ENCODE measurements at places on chromosomes 1 and 21. TPM values are rescaled to one million over a fixed set of nuclear protein-coding genes. Genes with fewer than 3 reads are reported as not detected.

The PAQR7 gene
- polyA plus RNA-seq, result 26.6 TPM

The KIF21B gene
- 3.2 TPM for polyA plus RNA-seq

The MAGI3 gene
- polyA plus RNA-seq, result 20.9 TPM

The FCRL4 gene
- polyA plus RNA-seq, result not detected

The TAL1 gene
- 4.5 TPM for polyA plus RNA-seq

The AGT gene
- polyA plus RNA-seq, result 54.8 TPM

The OR2M3 gene
- polyA plus RNA-seq, result 0.03 TPM

The RGS5 gene
- polyA plus RNA-seq, result 10.8 TPM

The HSD3B1 gene
- 0.49 TPM for polyA plus RNA-seq

The CELA3A gene
- not detected for polyA plus RNA-seq

The TTC39A gene
- 12.3 TPM for polyA plus RNA-seq

The ADAM30 gene
- polyA plus RNA-seq, result not detected

The C1orf185 gene
- not detected for polyA plus RNA-seq

The PADI3 gene
- 0.07 TPM for polyA plus RNA-seq

- DNase-seq, result no peak
Measured at GRCh38 chr1:17183388-17184160, 21.4 kb upstream of the PADI1 start.

DNA sequence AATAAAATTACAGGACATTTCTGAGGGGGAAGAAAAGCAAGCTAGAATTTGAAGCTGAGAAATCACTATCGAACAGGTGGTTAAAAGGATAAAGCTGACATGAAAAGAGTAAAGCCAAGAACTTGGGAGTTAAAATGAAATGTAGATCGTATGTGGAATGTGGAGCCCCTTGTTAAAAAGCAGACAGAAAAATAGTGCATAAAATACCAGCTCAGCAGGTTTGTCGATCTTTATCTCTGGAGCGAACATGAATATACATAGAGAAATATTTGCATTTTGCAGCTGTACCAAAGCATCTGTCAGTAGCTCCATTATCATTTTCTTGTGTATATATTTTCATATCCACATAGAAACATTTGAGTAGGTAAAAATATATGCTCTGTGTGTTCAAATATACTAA, 73.6 kb upstream of the CDC42BPA start:
- no peak for DNase-seq

DNA sequence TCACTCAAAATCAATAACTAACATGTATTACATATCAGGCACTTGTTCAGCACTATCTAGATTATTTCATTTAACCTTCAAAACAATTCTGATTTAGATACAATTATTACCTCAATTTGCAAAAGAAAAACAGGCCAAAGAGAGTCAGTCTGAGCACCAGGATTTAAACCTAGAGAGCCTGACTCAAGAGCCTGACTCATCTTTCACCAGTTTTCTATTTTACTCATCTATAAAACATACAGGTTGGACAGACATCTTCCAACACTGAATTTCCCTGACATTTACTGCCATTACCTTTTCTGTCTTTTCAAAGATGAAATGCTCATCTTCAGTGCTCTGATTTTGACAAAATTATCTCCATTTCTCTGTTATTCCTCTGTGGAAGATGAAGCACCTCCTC, 116.5 kb downstream of the MRPL39 start:
- no peak for DNase-seq

- DNase-seq, result no peak
Measured at GRCh38 chr1:29390491-29391361, 154.4 kb downstream of the PTPRU start.

DNA sequence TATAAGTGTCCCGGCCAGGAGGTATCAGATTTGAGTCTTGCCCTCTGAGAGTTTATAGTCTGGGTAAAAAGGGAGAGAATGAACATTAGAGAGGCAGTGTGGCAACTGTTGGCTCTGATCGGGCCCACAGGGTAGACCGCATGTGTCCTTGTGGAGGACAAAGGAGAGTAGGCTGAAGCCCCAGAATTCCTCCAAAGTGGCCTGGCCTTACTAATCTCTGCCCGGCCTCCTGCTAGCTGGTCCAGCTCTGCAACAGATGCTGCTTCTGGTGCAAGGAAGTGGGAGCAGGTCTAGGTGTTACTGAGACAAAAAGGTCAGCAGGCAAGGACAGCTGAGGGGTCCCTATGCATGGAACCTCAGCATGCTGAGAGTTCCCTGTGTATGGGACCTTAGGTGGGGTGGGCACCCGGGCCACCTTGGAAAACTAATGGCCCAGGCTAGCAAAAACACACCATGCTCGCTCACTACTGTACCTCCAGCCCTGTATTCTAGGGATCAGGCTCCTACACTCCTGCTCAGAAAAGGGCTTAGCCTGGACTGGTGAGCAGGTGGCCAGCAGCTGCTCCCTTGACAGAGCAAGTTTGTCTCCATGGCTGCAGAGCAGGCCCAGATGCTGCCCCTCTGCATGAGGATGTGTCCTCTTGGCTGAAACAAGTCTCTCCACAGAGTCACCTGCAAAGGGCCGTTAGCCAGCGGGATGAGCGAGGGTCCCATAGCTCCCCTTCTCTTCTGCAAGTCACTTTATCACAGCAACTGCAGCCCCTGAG, 30.3 kb upstream of the RGS16 start:
- DNase-seq, result no peak

GRCh38 chr21:46142582-46143473, 12.6 kb downstream of the FTCD start:
- DNase-seq, result no peak

DNA sequence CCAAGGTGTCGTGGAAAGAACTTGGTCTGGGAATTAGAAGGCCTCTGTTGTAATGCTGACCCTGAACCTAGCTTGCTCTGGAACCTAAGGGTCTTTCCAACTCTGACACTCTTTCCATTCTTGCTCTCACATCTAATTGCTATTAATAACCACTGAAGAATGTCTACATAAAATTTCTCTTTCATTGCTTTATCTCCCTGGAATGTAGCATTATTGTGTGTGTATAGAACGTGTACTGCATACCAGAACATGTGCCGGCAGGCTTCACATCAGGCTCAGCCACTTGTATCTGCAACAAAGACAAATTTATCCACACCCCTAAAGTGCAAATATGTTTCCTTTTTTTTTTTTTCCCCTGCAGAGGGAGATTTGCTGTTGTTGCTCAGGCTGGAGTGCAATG, 13.9 kb upstream of the LAX1 start:
- no peak for DNase-seq

DNA sequence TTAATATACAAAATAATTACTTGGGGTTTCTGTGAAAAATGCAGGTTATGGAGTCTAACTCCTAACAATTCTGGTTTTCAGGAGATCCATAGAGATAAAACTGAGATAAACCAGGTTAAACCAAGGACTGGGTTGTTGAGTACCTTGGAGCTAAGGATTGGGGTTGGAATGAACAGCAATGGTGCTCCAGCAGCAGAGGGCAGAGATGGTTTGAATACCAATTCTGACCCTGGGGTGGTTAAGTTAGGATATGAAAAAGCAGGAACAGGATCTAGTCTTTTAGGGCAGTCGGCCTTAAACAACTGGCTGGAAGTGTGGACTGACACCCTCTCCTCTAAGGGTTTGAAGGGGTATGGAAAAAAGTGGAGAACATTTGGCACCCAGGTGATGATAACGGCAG, 53.0 kb downstream of the UROD start:
- no peak for DNase-seq

DNA sequence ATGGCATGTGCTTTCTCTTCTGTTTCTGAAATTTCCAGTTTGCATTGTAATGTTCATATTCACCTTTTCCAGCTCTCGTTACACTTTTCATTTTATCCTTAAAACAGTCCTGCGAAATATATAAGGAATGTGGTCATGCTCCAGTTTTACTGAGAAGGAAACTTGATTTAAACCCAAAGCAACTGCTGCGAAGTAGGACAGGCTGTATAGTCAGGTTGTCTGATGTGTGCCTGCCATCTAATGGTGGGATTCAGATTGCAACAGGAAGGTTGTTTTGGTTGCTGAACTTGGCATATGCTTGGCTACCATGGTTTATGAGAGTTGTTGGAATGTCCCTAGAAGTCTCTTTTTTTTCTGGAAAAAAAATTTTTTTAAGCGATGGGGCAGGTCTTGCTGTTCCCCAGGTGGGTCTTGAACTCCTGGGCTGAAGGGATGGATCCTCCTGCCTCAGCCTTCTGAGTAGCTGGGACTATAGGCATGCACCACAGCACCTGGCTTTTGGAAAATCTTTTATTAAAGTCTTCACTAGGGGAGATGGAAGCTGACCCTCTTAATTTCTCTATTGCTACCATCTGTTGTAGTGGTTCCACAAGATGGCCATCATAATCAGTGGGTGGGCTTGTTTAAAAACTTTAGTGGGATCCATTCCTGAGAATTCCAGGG, 86.9 kb downstream of the UCK2 start:
- DNase-seq, result peak; percentile 79

- no peak for DNase-seq
Measured at GRCh38 chr1:1116701-1117468, 996 bp upstream of the C1orf159 start.

DNA sequence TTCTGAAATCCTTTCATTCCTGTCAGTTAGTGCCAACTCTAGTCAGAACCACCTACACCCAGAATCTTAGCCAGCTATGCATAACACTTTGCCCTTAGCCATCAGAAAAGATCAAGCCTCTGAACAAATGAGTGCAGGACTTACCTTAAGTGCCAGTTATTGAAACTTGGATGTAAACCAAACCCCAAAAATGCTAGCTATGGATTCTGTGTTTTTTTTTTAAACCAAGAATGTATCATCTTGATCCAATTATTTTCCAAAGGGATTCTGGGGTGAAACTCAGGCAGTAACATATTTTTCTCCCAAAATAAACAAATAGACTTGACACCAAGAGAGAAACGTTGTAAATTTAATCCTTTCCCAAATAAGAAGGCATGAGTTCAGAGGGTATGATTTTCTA, 538.6 kb upstream of the ADAMTS5 start:
- peak; percentile 20 for DNase-seq

DNA sequence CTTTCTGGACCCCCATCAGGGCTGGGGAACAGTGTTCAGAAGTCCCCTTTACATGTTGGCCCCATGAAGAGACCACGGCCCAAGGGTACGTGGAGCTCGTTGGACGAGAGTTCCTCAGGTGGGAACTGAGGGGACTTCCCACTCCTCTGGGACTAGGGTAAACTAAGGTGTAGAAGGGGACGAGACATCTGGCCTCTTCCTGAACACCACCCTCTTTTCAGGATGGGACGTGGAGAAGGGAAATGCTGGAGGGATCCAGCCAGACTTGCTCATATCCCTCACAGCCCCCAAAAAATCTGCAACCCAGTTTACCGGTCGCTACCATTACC, 2.0 kb downstream of the NAXE start:
- no peak for DNase-seq

DNA sequence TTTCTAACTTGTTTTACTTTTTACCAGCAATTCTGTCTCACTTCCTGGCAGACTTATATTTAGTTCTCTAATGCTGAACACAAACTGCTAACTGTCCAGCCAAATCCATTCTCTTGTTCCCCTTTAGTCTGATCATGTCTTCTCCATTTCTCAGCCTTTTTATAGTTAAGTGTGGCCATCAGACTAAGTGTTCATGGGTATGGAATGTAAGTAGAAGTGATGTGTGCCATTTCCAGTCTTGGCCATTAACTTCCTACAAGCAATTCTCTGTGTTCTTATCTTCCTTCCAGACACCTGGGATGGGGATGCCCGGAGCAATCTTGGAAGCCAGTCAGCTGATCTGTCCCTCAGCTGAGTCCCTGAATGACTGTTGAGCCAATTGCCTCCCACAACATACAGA, 165.8 kb downstream of the ST6GALNAC3 start:
- no peak for DNase-seq

GRCh38 chr1:153790966-153791647, 15.9 kb downstream of the SLC27A3 start:
- no peak for DNase-seq

- no peak for DNase-seq
Measured at GRCh38 chr1:13761883-13762282, 61.9 kb downstream of the PRDM2 start.

DNA sequence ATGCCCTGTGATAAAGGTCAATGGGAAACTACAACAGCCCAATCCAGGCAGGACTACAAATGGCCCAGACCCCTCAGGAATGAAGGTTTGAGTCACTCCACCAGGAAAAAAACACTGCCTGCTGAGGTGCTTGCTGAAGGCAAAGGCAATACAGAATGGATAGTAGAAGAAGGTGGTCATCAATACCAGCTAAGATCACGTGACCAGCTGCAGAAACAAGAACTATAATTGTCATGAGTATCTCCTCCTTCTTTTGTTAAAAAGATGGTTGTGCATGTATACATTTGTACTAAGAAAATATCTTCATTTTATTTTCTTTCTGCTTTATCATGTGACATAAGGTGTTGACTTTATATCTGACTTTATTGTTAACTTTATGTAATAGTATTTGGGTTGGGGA, 23.4 kb upstream of the ZNF644 start:
- no peak for DNase-seq

GRCh38 chr1:199302554-199302953, 663.7 kb downstream of the PTPRC start:
- no peak for DNase-seq

GRCh38 chr1:59146651-59147358, 150.1 kb upstream of the FGGY start:
- no peak for DNase-seq

- no peak for DNase-seq
Measured at GRCh38 chr1:23426828-23427227, 2.3 kb upstream of the TCEA3 start.

DNA sequence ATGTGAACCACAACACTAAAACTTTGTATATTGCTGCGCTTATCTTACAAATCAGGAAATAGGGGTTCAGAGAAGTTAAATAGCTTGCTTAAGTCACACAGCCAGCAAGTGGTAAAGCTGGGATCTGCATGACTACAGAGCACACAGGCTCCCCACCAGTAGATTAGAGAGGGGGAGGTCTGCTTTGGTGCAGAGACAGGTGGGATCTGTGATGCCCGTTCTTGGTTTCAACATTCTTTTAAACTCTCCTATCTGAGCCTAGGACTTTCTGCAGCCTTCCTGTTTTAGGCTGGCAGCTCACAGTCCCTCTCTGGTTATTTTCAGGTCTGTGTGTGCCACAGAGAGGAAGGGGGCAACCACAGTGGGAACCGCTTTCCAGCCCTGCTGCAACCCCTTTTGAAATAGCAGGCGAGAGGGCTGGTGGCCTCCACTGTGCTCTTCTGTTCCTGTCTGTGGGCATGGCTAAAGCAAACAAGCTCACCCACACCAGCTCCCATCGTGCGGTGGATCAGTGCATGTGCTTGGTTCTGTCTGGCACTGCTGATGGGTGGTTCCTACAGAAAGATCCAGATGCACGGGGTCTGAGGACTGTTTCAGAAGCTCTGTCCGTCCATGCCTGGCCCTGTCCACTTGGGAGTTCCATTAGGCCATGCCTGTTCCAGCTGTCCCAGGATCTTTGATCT, 1.7 kb upstream of the IL6R start:
- DNase-seq, result no peak

GRCh38 chr1:47598357-47598756, 160.5 kb downstream of the FOXD2 start:
- DNase-seq, result no peak

GRCh38 chr1:225603538-225604354, 49.2 kb downstream of the ENAH start:
- DNase-seq, result no peak

DNA sequence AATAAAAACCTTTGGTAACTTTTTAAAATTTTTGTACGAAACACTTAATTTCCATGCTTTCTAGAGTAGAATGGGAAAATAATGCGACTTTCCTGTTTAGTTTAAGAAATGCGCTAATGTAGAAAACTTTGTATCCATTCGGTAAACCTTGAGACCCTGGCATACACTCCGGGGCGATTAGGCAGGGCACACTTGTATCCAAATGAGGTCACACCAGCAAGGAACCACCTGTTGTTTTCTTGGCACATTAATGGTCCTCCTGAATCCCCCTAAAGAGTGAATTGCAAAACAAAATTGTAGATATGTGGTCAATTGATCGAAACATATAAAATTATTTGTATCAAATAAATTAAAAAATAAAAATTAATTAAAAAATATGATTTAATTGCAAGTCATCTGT, 25.2 kb downstream of the CHODL start:
- DNase-seq, result no peak

All from renal pelvis (tissue), 12 donors.